ENCODE measurements at places on chromosomes 4 and X.

- DNase-seq = no peak
Measured at GRCh38 chrX:120741452-120741851, 111.6 kb upstream of the C1GALT1C1 start.

GRCh38 chr4:89803915-89804314, 33.0 kb downstream of the SNCA start:
- DNase-seq = no peak

GRCh38 chr4:169253113-169253671, 17.6 kb downstream of the SH3RF1 start:
- no peak for DNase-seq

GRCh38 chr4:23897564-23898109, 7.8 kb upstream of the PPARGC1A start:
- no peak for DNase-seq

GRCh38 chr4:74667944-74668343, 126.4 kb downstream of the BTC start:
- DNase-seq = no peak

DNA sequence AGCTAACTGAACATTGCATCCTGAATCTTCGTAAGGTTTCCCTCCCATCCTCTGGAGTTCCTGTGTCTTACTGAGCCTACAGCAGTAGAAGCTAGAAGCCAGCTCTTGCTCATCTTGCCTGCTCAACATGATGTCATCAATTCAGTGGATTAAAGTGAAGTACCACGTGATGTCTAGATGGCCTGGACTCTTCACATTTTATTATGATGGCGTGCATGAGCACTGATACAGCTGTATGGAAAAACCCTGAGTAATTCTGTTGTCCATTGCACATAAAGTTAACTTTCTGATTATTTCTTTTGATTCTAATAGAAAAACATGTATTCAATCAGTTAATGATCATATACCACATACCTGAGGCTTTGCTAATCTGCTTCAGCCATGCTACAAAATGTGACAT, 2387.7 kb upstream of the TENM3 start:
- DNase-seq = no peak

GRCh38 chr4:3290889-3291321, 1.9 kb upstream of the RGS12 start:
- DNase-seq = no peak

GRCh38 chrX:11266573-11267003, 26.6 kb upstream of the AMELX start:
- no peak for DNase-seq

GRCh38 chr4:174201871-174202270, 81.6 kb downstream of the FBXO8 start:
- DNase-seq = no peak

GRCh38 chrX:103367502-103367901, 8.8 kb upstream of the BEX3 start:
- DNase-seq = no peak

GRCh38 chr4:24644983-24645764, 60.8 kb upstream of the DHX15 start:
- DNase-seq = no peak

DNA sequence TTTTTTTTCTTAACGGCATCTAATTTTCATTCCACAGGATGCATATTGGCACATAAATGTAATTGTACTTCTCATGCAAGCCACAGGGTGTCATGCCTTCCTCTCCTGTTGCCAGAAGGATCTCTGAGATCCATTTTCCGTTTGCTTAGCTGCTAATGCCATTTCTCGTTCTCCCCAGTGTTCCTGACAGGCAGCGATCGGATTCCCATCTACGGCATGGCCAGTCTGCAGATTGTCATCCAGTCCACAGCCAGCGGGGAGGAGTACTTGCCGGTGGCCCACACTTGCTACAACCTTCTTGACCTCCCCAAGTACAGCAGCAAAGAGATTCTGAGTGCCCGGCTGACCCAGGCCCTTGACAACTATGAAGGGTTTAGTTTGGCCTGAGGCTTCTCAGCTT, 8.9 kb upstream of the NAP1L5 start:
- DNase-seq = no peak

DNA sequence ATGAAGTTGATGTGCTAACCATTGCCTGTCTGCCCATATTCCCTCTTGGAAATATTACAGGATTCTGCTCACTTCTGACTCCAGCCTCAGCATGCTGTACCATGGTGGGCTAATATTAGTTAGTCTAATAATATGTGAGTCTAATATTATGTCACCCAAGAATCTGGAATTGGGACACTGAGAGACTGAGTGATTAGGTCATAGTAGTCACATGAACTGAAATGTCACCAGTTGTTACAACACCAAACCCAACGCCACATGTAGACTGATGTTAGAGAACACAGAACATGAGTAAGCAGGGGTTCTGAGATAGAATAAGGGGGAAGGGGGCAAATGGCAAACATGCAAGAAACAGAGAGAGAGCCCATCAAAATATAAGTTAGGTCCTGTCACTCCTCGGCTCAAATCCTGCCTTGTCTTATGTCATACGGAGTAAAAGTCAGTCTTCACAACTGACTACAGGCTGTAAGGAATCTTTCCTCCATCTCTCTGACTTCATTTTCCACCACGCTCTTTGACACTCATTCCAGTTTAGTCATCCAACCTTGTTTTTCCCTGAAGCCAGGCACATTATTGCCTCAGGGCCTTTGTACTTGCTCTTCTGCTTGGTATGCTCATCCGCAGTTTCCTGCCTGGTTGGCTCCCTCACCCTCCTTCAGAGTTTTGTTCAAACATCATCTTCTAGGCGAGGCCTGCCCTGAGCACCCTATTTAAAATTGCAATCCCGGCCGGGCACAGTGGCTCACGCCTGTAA, 9.6 kb upstream of the SLAIN2 start:
- no peak for DNase-seq

DNA sequence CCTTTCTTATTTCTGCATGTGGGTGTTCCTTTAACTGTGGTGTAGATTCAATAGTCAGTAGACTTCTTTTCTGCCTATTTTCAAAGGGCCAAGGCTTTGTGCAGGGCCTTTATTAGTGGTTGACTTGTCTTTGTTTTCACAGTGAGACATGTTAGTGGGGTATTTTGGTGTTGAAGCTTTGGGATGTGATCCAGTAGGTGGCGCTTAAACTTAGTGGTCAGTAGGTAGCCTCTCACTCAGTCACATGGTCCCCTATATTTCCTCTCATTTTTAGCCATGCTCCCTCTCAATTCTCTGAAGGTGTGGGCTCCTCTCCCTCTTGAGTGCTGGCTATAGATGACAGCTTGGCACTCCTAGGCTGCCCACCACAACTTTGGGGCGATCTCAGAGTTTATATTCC, 23.4 kb upstream of the SLC10A7 start:
- no peak for DNase-seq
